Thyroid gland (tissue), 4 donors: ENCODE measurements at places on chromosomes 7 and 10. TPM values are rescaled to one million over a fixed set of nuclear protein-coding genes. Genes with fewer than 3 reads are reported as not detected.
A peak's percentile ranks its signal among the peaks of the same experiment; 100 is the strongest.

- DNase-seq: no peak
Observed at GRCh38 chr10:133271521-133272300, 5.0 kb downstream of the ADAM8 start.

DNA sequence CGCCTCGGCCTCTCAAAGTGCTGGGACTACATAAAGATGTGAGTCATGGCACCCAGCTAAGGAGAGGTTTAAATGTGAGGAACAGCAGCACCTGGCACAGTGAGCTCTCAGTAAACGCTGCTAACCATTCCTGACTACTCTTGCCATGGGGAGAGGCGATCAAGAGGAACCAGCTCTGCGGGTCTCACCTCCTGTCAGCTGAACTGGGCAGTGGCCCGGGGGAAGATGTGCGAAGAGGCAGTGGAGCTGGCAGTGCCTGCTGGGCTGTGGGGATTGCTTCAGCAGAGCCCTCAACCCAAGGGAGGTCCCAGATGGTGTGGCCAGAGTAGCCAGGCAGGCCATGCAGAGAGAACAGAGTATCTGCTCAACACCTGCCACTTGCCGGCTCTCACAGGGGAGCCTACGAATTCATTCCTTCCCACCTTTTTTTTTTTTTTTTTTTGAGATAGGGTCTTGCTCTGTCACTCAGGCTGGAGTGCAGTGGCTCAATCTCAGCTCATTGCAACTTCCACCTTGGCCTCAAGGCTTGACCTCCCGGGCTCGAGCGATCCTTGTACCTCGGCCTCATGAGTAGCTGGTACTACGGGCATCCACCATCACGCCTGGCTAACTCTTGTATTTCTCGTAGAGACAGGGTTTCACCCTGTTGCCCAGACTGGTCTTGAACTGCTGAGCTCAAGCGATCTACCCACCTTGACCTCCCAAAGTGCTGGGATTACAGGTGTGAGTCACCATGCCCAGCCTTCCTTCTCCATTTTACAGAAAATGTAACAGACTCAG, 6.8 kb downstream of the POLM start:
- DNase-seq: no peak

GRCh38 chr10:1520909-1521565, 216.3 kb downstream of the ADARB2 start:
- no peak for DNase-seq

DNA sequence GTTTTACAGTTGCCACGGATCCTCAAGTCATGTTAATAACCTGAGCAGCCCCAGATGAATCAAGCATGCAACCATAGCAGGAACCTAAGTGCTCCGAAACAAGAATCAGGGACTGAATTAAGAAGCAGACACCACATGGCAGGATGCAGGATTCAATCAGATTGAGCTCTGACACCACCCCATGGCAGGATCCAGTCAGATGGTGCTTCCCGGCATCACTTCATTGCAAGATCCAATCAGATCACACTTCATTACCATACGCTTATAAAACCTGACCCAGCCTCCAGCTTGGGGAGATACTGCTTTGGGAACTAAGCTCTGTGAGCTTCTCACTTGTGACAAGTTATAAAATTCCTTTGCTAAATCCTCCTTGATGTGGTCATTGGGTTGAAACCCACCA, 55.3 kb downstream of the ABCB4 start:
- DNase-seq: no peak

DNA sequence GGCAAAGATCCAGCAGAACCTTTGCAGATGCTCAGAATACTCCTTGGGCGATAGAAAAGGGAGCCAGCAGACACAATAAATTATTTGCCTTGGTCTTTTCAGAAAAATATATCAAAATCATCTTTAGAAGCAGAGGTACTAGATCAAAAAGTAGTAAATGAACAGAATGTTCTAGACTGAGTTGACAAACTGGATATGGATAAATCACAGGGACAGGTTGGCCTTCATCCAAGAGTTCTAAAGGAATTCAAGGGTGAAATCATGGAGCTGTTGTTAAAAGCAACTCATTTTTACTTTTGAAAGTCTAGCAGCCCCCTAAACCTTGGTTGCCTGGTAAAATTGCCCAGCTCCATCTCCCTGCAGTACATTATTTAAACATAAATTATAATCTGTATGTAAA, 99.1 kb downstream of the PLCE1 start:
- peak; percentile 29 for DNase-seq

DNA sequence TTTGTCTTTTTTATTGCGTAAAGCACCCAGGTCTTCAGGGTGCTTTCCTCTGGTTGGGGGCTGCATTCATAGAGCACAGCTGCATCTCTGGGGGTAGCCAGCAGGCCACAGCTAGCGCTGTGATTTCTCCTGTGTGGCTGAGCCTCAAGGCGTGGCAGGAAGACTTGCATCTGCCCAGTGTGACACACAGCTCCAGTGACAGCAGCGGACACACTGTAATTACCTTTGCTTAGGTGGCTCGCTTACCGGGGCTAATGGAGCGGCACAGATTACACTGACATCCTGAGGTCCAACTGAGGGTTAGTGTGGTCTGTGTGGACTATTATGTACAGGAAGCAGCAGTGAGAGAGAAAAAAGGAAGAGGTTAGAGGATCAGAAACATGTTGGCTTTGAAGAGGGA, 27.1 kb downstream of the ABCB4 start:
- no peak for DNase-seq

DNA sequence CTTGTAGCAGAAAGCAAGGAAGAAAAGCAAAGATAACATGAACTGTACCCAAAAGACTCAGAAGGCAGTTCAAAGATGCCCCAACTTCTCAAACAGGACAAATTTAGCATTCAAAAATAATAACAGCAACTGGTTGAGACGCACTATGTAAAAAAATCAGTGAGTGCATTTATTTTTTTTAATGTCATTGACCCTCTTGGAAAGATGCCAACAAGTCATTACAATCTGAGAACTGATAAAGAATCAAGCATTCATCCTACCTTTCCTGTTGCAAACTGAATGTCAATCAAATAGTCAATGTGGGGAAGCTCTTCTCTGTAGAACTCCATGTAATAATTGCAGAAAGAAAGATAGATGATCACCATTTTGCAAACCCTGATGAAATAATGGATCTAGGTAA, 1.7 kb upstream of the CCDC186 start:
- no peak for DNase-seq

GRCh38 chr7:147523056-147523455, 1067.5 kb upstream of the C7orf33 start:
- no peak for DNase-seq

DNA sequence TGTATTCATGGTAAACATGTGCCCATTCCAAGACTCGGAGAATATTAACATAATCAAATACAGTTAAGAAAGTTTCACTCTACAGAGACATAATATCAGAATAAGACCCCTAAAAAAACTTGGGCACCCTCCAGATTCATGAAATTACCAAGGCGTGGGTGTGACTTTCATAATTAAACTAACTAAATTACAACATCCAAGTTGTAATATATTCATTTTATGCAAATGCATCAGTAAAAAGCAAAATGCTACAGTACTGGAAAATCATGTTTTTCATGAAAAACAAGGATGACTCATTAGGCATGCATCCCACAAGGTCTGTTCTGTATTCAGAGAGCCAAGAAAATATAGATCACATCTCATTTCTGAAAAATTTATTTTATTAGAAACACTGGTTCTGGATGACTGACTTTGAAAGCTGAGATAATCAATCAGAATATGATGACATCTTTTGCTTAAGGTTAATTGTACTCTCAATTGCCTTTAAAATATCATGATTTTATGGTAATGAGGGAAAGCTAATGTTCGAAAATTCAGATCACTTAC, 248.8 kb upstream of the SMIM30 start:
- no peak for DNase-seq

- DNase-seq: no peak
Observed at GRCh38 chr10:129057856-129058663, 409.0 kb upstream of the MGMT start.

- no peak for DNase-seq
Observed at GRCh38 chr10:110252151-110252550, 44.7 kb downstream of the MXI1 start.

DNA sequence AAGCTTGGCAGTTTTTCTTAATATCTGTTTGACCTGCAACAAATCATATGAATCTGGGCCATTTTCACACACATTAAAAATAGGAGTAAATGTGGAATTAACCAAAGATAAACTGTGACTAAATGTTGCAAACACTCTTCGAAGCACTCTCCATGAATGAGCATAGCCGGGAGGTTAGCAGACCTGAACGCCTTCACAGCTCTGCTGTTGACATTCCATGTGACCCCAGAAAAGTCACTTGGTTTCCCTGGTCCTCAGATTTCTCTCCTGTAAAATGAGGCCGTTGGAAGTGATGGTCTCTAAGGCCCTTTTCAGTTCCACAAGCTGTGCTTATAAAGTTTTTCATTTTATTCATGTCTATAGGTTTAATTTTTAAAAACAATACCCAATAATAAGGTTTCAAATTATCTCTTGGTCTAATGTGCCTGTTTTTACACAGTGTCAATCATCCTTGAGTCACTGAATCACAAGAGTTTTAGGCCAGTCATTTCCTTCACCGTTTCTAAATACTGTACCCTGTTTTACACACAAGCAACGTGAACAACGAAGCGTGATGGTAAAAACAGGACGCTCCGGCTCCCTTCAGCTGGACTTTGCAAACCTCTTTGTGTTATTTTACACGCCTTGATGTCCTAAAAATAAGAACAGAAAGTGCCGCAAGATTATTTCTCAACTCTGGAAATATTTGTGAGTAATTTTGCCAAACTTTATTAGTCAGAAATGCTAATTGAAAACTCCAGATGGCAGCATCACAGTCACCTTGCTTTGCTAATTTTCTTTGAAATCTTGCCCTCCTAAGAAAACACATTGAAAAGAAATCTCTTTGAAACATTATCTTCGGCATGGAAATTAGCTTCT, 38.6 kb upstream of the MET start:
- peak; percentile 70 for DNase-seq

DNA sequence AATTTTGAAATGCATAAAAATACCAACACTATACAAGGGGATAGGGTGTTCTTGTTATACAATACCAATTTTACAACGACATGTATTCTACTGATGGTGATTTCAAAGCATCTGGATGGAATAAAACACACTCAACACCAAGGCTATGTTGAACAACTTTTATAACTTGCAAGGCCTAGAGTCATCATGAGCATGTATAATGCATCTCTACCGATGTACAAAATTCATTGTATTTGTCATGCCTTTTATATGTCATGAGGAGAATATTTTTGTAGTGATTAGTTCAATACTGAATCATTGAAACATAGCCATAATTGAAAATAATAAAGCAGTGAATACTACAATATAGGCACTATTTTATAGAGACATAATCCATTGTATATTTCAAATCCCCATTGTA, 160.2 kb downstream of the ETV1 start:
- DNase-seq: no peak

DNA sequence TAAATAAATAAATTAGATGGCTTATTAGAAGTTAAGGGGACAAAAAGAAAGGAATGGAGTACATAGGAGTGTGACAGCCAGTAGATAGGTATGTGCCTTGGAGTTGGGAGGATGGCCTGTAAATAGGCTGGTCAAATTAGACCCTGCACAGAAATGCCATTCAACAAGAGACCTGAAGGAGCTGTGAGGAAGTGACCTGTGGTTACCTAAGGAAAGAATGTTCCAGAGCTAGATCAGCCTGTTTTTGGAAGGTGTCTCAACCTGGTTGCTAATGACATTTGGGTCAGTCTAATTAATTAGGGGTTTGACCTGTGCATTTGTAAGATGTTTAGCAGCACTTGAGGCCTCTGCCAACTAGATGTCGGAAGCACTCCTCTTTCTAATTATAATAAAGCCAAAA, 315.3 kb upstream of the PLXDC2 start:
- DNase-seq: no peak

GRCh38 chr7:2231992-2232765, 566 bp downstream of the MAD1L1 start:
- DNase-seq: no peak

- peak; percentile 18 for DNase-seq
Observed at GRCh38 chr10:126239844-126240243, 148.4 kb downstream of the ADAM12 start.

DNA sequence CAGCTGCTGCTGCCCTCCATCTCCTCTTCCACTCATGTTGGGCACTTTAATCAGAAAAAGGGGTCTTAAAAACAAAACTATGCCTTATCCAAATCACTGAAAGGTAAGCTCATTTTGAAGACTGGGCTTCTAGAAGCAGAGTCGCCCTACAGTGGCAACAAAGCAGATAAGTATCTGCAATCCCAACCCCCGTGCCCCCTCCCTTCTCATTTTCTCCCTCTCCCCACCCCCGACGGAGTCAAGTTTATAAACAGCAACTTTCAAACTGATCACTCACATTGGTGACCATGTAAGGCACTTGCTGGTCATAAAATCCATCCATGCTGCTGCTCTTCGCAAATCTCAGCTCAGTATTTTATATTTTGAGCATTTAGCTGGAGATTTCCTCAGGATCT, 738 bp downstream of the ETV1 start:
- peak; percentile 28 for DNase-seq

- no peak for DNase-seq
Observed at GRCh38 chr10:61998937-61999336, 97.4 kb downstream of the ARID5B start.

DNA sequence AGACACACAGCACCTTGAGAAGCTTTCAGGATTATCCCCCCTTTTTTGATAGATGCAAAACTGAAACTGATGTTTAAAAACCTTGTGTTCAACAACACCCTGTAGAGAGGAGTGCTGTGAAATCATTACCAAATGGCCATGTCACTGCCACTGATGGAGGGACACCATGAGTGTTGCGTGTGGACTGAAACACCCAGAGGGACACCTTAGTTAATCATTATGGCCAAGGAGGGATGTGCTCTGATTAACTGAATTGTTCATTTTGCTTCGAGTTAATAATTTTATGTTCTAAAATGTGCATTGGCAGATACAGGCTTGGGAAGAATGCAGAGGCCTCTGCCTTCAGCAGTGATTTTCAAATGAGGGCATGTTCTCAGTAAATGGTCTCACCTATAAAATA, 226.0 kb downstream of the KLF6 start:
- DNase-seq: no peak

The NODAL gene
- total RNA-seq: not detected

The ANAPC16 gene
- 214 TPM for total RNA-seq

The AKR1E2 gene
- total RNA-seq: 18.5 TPM

The SYT15B gene
- total RNA-seq: 1.5 TPM

The IFIT1B gene
- not detected for total RNA-seq

The NPSR1 gene
- not detected for total RNA-seq

The NPY4R2 gene
- not detected for total RNA-seq

The FERD3L gene
- not detected for total RNA-seq

The AMZ1 gene
- 0.29 TPM for total RNA-seq

The ANKRD61 gene
- not detected for total RNA-seq

The NUTM2A gene
- total RNA-seq: 5.5 TPM

The DNAJB9 gene
- total RNA-seq: 92.4 TPM

The ACTR3C gene
- 17.9 TPM for total RNA-seq

The KNDC1 gene
- total RNA-seq: 2.1 TPM

The TRIM50 gene
- total RNA-seq: 1.0 TPM

The CYP2C19 gene
- not detected for total RNA-seq

The GPAM gene
- total RNA-seq: 58.0 TPM

The COL13A1 gene
- total RNA-seq: 0.22 TPM

The DYDC2 gene
- total RNA-seq: not detected
